CD8-positive, alpha-beta memory T cell (primary cell): ENCODE measurements at places on chromosomes 4 and X.

DNA sequence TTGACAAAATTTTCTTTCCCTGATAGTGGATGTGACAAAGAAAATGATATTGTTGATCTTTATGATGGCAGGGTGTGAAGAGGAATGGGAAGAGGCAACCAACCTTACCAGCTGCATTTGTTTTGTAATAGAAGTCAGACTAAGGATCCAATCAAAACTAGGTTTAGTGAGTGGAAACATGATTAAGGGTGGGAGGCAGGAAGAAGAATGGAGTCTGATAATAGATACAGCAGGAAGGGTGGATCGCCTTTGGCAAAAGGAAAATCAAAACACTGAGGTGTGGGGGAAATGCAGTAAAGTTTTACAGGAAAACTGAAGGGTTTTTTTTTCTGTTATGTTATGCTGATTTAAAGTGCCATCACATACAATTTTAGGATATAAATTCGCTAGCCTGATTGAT is 3.4 kb downstream of the CLIC2 start:
- no peak for DNase-seq

- DNase-seq: no peak
Measured at GRCh38 chrX:147494365-147494764, 417.4 kb upstream of the FMR1 start.

DNA sequence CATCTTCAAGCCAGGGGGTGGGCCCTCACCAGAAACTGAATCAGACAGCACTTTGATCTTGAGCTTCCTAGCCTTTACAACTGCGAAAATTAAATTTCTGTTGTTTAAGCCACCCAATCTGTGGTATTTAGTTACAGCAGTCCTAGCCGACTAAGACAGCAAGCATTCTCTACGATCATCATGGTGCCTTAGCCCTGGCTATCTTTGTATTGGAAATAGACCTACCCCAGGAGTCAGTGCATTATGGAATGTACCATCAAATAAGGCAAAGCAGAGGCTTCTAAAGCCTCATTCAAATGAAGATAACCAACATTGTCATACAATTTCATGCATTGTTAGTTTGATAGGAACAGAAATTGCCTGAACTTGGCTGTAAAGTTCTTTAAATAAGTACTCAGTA is 75.0 kb downstream of the PARM1 start:
- no peak for DNase-seq

GRCh38 chr4:106315476-106315967 is 487 bp downstream of the TBCK start:
- peak; percentile 6 for DNase-seq

DNA sequence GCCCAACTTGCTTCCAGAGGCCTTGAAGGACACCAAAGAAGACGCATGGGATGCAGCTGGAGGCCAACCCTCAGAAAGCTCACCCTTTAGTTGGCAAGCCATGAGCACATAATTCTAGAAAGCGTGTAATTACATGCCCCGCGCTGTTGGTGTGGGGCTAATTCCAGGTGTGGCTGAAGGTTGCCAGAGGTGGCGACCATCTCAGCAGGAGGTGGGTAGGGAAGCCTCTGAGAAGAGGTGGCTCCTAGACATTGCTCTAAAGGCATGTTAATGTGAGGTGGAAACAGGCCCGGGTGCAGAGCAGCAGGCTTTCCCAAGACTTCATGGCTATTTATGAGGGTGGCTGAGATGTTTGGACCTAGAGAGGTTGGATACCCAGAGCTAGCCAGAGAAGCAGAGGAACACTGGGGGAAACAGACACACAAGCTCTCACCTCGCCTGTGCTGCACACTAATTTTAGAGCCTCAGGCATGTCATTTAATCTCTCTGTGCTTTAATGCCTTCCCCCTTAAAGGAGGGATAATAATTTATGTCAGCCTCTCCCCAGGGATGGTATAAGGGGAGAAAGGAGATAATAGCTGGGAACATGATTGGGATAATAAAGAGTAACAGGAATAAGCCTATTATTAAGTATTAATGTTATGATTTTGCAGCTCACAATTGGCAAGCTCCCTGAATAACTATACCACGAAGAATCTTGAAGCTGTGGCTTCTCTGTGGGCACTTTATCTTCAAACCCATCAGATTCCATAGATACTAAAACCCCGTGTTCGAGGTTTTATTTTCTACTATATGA is 60.0 kb upstream of the HELT start:
- no peak for DNase-seq

DNA sequence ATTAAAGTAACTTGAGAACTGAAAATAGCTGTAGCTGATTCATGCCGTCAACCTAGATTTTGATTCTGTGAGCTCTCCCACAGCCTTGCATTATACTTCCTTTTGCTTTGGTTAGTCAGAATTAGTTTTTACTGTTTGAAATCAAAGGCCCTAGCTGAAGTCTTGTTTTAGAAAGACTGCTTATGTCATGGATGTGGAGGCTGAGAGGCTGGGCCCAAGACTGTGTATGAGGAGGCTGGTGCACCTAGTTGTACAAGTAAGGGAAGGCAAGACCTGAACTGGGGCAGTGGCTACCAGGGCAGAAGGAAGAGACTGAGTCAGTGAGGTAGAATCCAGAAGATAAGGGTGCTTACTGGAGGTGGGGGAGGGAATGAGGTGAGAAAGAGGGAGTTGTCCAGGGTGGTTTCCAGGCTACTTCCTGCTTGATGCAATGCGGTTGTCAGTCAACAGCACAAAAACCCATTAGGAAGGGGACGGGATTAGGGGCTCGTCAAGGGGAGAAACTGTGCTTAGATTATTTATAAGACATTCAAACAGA is 76.2 kb upstream of the PAGE3 start:
- DNase-seq: no peak

DNA sequence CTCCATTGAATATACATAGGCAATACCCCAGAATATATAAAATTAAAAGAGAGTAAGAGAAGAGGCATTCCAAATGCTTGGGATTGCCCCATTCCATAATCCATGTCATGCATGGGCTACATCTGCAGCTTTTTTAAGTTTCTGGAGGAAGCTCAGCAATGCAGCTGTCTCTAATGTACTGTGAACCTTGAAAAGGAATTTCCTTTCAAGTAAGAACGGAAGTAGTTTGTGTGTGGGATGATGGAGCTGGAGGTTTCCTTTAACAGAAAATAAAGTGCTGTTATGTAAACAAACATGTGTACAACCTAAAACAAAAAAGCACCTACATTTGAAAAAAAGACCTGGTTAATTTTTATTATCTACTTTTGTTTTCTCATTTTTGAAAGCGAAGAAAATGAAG is 303.5 kb downstream of the BMPR1B start:
- no peak for DNase-seq

- DNase-seq: no peak
Measured at GRCh38 chrX:45445745-45446412, 245.2 kb upstream of the DIPK2B start.

DNA sequence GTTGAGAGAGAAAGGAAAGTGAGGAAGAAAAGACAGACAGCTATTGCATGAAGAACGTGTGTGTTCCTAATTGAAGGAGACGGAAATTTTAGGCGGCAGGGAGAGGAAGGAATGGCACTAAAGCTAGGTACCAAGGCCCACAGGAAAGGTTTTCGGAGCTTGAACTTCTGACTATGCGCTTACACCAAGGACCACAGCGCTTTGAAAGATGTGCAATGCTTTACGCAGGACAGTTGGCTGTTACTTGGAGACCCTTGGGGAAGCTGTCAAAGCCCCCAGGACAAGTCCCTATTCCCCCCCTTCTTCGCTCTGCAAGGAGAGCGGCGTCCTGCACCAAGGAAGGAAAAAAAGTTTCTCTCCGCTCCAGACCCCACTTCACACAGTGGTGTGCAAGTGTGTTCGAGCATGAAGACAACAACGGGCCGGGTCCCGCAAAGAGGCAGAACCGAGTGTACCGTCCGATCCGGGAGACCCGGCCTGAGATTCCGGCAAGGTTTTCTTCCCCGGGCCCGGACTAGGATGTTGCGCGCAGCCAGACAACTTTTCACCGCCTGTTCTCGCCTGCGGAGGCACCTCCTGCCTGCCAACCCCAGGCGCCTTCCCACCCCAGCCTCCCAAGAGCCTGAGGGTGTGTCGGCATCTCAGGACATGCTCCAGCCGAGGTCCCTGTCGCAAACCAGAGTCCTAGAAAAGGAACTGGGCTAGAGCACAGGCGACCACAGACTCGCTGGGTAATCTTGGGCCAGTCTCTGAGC is 896 bp downstream of the KDR start:
- DNase-seq: no peak

DNA sequence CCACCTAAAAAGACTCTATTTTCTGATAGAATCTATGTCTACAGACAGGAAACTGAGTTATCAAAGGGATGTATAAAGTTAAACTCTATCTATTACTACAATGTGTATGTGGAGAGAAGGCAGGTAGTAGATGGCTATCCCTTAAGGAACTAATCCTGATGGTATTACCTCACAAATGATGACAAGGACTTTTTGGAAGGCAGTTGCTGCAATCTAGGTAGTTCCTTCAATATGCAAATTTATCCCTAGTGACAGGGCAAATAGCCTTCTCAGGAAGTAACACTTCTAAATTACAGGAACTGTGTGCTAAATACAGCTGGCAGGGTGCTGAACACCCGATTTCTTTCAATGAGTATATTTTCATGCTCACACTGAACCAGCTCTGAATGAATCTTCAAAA is 177.4 kb downstream of the COL25A1 start:
- DNase-seq: no peak

- no peak for DNase-seq
Measured at GRCh38 chr4:57159866-57160265, 49.7 kb upstream of the IGFBP7 start.
